CD8-positive, alpha-beta T cell (primary cell): ENCODE measurements at places on chromosomes 11 and 22.

DNA sequence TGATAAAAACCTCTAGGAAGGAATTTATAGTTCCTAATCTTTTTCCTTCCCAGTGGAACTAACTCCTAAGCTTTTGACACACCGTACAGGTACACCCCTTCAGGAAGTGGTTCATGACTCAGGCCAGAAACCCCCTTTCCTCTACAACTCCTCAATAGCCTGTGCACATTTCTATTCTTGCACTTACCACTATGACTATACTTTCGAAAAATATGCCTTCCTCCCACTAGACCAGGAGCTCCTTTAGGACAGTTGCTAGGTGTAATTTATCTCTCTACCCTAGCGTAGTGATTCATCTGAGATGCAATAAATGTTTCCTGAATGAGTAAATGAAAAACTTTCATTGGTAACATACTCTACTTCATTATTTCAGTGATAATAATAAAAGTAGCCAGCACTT is 14.5 kb downstream of the MAP6 start:
- no peak for DNase-seq

DNA sequence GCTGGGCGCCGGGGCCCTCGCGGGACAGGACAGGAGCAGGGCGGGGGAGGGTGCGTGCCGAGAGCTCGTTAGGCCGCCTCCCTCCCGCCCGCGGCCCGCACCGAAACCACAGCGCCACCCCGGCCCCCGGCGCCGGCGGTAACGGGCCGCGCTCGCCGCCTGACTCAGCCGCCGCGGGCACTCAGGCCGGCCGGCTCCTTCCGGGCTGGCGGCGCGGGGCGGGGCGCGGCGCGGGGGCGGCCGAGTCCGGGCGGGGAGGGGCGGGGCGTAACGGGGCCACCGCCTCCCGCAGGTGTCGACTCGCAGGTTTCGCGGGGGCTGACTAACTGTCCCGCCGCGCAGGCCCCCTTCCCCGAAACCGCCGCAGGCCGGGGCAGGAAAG is at the start of gene AP5B1:
TSS of gene AP5B1 (minus strand) at position 207 of the 382 bp plus-strand sequence. CDS start 385 bp downstream, outside the sequence.
- peak; percentile 62 for DNase-seq

DNA sequence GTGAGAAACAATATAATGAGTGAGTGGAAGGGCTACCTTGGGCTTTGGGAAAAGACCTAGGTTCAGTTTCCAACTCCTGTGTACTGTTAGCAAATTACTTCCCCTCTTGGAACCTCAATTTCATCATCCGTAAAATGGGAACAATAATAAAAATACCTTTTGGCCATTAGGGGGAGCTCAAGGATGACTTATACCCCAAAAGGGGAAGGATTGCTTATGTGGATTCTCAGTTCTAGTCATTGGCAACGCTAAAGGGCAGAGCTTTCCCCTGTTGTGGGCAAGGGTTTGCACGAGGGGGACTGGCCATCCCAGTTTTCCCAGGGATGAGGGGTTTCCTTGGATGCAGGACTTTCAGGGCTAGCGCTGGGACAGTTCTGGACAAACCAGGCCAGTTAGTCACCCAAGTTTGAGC is 3.1 kb upstream of the COMMD9 start:
- no peak for DNase-seq

DNA sequence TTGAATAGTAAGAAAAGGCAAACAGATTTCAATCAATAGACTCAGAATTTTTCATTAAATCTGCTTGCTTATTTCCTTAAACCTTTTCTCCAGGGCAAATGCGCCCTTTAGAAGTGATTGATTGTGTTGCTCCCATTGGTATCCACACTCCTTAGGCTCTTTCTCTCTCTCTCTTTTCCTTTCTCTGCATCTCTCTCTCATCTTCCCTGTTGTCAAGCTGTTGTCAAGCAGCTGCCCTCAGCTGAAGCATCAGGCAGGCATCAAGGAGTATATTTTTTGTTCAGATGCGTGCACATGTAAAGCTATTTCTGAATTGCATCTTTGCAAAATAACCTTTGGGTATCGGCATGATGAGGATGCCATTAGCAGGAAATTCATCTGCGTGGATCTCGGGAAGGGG is 107.2 kb upstream of the PLET1 start:
- DNase-seq = no peak

DNA sequence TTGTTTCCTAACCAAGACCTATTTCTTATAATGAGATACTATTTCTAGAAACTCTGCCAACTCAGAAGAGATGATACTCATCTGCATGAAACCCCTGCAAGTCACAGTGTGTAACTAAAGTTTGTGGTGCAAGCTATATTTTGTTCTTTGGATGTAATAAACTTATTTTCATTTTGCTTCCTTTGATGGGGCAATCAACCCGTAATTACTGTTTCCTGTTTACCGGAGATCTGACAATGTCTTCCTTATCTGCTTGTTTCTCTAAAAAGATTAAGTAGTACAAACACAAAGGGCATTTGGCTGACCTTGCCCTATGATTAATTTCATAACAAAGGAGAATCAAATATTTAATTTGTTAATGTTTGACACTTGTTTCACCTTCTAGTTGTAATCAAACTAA is 846.6 kb upstream of the ANO3 start:
- no peak for DNase-seq

GRCh38 chr11:69644071-69644961 is 3.4 kb downstream of the CCND1 start:
- no peak for DNase-seq

- peak; percentile 94 for DNase-seq
Measured at GRCh38 chr11:85663753-85664614, 945 bp downstream of the CREBZF start.

- DNase-seq = no peak
Measured at GRCh38 chr11:47477323-47477722, 28.4 kb upstream of the RAPSN start.

GRCh38 chr11:78231962-78232501 is 43.3 kb downstream of the USP35 start:
- DNase-seq = no peak

GRCh38 chr11:27255447-27255828 is 107.6 kb downstream of the CCDC34 start:
- no peak for DNase-seq

DNA sequence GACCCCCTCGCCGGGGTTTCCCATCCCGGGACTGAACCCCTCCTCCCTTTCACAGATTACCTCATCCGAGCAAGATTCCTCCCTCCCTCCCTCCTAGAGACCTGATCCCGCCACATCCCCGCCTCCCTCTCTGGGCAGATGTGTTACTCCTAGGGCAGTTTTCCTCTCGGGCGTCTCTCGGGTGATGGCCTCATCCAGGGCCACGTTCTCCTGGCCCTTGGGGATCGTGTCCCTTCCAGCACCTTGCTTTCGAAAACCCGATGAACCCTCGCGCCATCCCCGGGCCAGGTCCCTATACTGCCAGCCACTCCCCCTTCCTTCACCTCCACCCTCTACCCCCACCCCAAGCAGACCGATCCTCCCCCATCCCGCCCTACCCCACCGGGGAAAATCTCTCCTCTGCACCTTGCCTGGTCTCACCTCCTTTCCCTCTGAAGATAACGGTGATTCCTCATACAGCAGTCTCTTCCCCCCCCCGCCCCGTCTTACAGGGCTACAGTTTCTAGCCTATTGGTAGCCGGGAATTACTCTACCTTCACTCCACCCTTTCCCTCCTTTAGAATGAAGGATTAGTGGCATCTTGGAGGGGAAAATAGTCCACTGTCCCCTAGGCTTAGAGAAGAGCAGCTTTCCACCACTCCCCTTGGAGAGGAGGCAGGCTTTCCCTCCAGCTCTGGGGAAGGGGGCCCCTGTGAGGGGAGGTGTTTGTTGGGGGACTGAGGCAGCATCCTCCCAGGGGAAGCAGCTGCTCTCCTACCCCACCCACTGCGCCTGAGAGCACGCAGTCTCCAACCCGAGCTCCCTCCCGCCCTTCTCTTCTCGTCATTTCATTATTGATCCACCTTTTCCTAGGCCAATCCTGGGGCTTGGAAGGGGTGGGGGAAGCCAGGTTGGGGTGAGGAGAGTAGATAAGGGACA is 1.2 kb downstream of the KMT2A start:
- DNase-seq = peak; percentile 67
